ENCODE measurements at places on chromosomes 1 and 21.

DNA sequence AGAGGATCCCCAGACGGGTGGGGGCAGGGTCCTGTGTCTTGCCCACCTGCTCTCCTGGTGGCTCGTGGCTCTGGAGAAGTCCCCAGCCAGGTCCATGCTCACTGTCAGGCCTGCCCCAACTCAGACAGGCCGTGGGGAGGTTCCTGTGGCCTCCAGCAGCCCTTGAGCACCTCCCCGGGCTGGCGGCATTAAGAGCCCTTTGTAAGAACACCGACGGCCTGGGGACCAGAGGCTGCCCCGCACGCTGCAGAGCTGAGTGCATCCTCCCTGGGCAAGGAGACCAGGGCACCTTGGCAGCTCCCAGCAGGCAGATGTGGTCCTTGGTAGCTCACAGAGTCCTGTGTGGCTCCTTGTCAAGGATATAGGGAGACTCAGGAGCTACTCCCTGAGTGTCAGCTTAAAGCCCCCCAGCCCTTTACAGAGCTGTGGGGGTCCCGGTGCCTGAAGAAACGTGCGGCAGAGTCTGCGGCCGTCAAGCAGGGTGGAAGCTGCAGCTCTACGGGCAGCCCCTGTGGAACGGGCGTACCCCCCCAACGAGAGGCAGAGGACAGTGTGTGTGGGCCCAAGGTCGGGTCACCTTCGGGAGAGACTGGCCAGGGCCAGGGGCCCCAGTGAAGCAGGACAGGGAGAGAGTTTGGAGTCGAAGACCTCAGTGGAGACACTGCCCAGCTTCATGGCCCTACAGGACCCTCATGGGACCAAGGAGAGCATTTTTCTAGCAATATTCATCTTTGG, 118.6 kb downstream of the PRDM16 start:
- DNase-seq, result no peak

DNA sequence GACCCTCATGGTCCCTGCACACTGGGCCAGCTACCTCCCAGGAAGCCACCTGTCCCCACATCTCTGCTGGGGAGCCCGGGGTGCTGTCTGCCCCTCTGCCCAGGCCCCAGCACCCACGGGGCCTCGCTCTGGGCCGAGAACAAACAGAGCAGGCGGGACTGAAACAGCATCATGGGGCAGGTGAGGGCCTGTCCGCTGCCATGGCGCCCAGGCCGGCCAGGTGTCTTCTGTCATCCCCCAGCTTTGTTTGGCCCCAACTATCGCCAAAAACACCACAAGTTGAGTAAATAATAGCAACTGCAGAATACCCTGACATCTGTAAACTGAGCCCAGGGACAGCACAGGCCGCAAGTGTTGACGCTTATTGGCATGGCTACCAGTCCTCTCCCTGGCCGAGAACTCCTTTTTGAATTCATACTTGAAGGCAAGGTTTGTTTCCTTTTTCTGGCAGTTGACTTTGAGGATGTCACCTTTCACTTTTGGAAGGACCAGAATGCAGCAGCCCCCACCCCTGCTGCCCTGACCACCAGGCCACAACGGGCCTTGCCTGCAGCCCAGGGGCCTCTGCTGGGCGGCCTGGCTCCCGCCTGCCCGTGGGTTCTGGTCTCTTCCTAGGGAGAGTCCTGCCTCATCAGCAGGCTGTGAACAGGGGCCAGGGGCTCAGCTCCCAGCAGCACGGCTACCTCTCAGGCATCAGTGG, 152.7 kb downstream of the CASZ1 start:
- no peak for DNase-seq

GRCh38 chr1:177780096-177780700, 189.7 kb downstream of the SEC16B start:
- no peak for DNase-seq

DNA sequence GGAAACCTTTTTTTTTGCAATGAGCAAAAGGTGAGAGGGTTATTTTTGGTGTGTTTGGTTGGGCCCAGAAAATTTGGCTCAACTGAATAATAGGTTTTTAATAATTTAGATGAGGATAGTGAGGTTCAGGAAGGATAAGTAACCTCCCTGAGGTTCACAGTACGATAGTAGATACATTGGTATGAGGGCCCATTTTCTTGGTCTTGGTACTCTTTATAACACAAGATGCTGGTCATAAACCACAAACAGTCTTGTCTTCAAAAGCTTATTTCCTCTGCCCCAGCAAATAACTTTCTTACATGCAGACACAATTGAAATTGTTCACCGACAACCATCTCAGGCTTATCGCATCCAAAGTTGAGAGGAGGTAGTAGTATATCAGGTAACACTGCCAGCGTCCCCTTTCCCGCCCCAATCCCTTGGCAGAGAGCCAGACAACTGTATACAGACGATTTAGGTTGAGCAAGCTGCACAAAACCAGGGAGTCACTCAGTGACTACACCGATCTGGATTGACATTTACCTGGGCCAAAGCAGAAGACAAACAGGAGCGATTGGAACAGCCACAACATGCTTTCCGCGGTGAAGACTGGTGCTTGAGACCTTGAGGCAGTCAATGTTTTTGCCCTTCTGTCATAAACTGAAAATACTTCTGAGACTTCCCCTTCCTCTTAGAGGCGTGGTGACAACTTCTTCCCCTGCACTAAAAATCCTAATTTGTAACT, at the start of gene SLAMF6:
Gene SLAMF6, minus strand, starts transcription at position 634 of the 724 bp plus-strand sequence. Its CDS starts 63 bp downstream, at position 571.
- no peak for DNase-seq

GRCh38 chr21:35933466-35933865, 126.9 kb downstream of the SETD4 start:
- DNase-seq, result peak; percentile 80

GRCh38 chr1:36126005-36126716, 1.1 kb upstream of the COL8A2 start:
- no peak for DNase-seq

GRCh38 chr1:184223216-184223615, 163.6 kb upstream of the C1orf21 start:
- no peak for DNase-seq

GRCh38 chr1:104238991-104239390, 489.3 kb downstream of the AMY1C start:
- DNase-seq, result no peak

- no peak for DNase-seq
These were observed 260.9 kb downstream of the SRGAP2C start for GRCh38 chr1:121445679-121446078.

GRCh38 chr1:156497743-156498431, 2.7 kb downstream of the MEF2D start:
- no peak for DNase-seq

GRCh38 chr1:205317311-205317917, 4.1 kb downstream of the NUAK2 start:
- no peak for DNase-seq

GRCh38 chr1:107171333-107171732, 30.5 kb downstream of the NTNG1 start:
- DNase-seq, result no peak

- no peak for DNase-seq
These were observed 12.3 kb downstream of the ATP2B4 start for GRCh38 chr1:203638950-203639349.

GRCh38 chr1:192256674-192257334, 60.0 kb upstream of the RGS21 start:
- no peak for DNase-seq

- DNase-seq, result no peak
These were observed 263.9 kb upstream of the KAZN start for GRCh38 chr1:14334336-14335176.

- no peak for DNase-seq
These were observed 32.1 kb upstream of the EXOSC10 start for GRCh38 chr1:11131816-11132215.

DNA sequence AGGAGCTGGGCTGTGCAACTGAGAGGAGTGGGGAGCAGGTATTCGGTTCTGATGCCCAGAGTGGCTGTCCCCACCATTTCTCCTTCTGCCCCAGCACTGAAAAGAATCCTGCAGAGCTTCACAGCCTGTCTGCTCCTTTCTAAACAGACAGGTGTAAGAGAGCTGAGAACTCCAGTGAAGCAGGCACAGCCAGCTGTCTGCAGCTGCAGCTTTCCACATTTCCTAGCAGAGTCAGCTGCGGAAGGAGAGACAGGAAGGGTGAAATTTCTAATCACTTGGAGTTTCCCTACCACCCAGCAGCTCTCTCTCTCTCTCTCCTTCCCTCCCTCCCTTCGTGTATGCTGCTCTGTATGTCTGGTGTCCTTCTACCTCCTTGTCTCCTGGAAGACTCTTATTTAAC, 40.5 kb upstream of the GJB5 start:
- DNase-seq, result no peak

- no peak for DNase-seq
These were observed 529.9 kb upstream of the BEND5 start for GRCh38 chr1:49306507-49307070.

DNA sequence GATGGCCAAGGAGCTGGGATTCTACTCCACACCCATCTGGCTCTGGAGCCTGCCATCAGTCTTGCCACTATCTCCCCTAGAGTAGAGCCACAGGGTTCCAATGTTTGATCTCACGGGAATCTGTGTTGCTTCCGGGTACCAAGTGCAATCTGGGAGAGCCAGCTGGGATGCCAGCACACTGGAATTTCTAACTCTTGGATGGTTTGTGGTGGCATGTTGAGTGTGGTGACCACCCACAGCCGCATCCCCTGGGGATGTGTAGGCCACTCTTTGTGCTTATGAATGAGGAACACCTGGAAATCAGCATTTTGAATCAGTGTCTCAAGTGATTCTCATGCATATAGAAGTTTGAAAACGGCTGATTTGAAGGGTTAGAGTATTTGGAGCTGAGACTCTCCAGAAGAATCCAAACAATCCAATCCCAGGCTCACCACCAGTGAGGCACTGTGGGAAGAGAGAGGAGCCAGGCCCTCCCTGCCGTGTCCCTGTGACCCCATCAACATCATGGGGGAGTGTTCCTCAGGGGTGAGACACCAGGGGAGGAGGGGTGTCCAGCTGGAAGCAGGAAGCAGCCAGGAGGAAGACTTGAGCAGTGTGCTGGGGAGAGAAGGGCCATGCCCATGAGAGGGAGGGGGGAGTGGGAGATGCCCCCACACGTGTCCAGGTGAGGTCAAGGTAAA, 13.4 kb downstream of the FBLIM1 start:
- DNase-seq, result no peak

GRCh38 chr21:25934771-25935224, 200.0 kb downstream of the GABPA start:
- peak; percentile 81 for DNase-seq

- no peak for DNase-seq
These were observed 109.6 kb downstream of the S1PR1 start for GRCh38 chr1:101346419-101346818.

- DNase-seq, result no peak
These were observed 102.5 kb downstream of the LYPLAL1 start for GRCh38 chr1:219276049-219276738.

DNA sequence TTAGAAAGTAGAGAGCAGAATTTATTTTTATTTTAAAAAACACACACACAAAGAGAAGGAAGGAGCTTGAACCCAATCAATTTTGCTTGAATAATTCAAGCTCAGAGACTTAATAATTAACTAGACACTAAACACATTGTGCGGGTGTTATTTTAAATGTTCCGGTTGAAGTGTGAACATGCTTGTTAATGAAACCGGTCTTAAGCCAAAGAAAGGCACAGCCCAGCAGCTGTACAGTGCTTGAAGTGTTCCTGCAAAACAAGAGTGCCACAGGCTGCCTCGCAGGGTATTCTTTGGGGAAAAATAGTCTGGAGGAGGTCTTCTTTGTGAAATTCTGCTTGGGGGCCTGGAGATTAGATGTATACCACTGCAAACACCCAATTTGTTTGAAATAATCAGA, 2.2 kb upstream of the CDC42BPA start:
- no peak for DNase-seq

GRCh38 chr21:15224346-15225086, 159.7 kb upstream of the NRIP1 start:
- DNase-seq, result peak; percentile 27

GRCh38 chr1:26280333-26281042, 602 bp downstream of the SH3BGRL3 start:
- no peak for DNase-seq

DNA sequence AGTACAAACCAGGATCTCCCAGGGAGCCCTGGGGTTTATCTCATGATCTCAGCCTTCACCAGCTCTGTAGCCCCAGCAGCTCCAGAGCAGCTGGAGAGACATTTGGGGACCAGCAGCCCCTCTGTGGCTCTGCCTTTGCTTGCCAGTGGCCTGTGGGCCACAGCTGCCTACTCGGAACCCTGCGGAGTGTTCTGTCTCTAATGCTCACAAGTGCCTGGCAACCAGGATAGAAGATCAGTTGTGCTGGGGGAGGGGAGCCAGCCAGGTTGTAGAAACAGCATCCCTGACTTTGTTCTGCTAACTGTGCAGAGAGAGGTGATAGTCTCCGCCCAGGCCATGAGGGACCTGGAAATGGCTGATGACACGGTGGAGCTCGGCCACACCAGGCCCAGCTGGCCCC, 50.9 kb upstream of the KCNJ15 start:
- no peak for DNase-seq

DNA sequence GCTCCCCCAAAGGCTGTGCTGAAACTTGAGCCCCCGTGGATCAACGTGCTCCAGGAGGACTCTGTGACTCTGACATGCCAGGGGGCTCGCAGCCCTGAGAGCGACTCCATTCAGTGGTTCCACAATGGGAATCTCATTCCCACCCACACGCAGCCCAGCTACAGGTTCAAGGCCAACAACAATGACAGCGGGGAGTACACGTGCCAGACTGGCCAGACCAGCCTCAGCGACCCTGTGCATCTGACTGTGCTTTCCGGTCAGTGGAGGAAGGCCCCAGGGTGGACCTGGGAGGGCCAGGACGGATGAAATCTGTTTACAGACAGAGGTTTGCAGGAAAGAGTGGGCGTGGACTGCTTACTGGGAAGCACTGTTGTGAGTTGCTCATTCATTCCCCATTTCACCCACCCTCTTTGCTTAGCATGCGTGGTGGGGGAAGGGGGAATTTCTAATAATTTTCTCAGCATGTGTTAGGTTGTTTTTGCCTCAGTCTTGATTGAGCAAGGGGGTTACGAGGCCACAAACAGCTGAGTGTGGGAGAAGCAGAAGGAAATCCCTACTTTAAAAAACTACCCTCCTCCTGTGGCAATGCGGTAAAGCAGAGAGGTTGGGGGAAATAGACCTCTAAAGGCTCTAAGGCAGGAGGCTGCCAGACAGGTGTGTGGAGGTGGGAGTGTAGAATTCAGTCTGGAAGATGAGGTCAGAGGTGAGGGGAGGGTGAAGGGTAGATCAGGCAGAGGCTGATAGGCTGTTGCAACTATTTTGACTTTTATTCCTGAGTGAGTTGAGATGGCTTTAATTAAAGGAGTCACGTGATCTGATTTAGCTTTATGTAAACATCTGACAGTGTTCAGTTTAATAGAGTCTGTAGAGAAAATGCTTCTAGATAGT, 1.3 kb downstream of the FCGR2A start:
- DNase-seq, result no peak
